ENCODE measurements at places on chromosomes 4 and X.
A peak's percentile ranks its signal among the peaks of the same experiment; 100 is the strongest.

DNA sequence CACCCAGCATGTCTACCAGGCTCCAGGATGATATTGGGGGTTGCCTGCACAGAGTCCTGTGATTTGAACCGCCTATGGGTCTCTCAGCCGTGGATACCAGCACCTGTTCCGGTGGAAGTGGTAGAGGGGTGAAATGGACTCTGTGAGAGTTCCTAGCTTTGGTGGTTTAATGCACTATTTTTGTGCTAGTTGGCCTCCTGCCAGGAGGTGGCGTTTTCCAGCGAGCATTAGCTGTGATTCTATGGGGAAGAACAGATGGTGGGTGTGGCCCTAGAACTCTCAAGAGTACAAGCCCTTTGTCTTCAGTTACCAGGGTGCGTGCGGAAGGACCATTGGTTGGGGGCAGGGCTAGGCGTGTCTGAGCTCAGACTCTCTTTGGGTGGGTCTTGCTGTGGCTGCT is 316.9 kb upstream of the AMOT start:
- no peak for DNase-seq

DNA sequence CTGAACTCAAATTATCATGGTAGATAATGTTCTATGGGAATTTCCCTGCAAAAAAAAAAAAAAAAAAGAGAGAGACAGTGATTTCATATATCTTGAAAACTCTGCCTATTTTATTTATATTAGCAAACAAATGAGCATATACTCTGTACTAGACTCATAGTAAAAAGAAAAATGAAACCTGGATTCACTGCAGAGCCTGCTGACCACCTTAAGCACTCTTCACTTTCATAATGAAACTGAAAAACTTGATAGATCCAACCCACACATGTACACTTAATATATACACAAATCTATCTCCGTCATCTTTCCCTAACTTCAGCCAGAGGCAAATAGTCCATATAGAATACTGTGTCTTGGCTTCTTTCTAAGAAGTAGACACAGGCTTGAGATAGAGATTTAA is 226.1 kb upstream of the KCNIP4 start:
- DNase-seq, result no peak

GRCh38 chrX:14902537-14902936 is 29.3 kb downstream of the MOSPD2 start:
- DNase-seq, result peak; percentile 53

DNA sequence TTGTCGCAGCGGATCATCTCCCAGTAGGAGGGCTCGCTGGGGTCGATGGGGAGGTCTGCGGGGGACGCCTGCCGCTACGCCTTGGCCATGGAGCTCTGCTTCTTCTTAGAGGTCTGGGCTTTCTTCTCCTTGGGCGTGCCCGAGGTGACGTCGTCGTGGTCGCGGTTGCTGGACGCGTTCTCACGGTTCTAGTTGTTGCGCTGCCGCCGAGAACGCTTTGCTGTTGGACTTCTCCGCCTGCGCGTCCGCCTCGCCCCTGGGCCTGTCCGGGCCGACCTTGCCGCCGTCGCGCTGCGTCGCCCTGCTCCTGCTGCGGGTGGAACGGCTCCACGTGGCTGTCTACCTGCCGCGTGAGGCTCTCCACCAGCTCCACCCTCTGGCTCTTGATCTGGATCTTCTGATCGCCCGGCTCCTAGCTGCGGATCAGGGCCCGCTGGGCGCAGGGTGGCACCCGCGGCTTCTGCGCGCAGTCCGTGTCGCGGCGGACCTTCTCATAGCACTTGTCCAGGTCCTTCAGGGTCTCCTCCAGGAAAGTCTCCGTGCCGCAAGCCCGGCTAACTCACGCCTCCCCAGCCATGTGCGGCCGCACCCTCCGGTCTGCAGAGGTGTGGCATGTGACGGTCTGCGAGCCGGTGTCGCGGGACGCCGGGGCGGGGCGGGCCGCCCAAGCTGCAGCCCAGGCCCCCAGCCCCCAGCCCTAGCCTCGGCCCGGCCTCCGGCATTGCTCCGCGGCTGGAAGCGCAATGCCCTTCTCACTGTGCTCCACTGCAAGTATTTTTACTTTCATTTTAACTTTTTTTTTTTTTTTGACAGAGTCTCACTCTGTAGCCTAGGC is 40.5 kb upstream of the OGT start:
- peak; percentile 7 for DNase-seq

- DNase-seq, result no peak
Observed at GRCh38 chr4:166049036-166049435, 176.0 kb downstream of the TLL1 start.

DNA sequence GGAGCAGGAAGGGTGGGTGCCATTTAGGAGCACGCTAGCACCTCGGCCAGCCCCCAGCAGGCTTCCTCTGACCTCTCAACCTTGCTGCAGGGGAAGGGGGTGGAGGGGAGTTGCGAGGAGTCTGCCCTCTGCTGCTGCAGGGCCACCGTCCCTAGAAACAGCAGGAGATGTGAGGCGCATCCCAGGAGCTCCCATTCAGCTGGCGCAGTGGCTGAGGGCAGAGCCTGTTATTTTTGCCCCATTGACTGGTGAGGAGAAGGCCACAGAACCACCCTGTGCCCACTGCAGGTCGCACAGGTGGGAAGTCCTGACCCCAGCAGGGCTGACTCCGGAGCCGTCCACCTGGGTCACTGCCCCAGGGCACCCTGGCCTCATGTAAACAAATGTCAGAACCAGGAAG is 8.0 kb downstream of the PDE6B start:
- DNase-seq, result no peak

GRCh38 chr4:82429728-82430192 is 502 bp downstream of the HNRNPDL start:
- no peak for DNase-seq

GRCh38 chr4:108763226-108763593 is 357 bp upstream of the ETNPPL start:
- DNase-seq, result no peak

DNA sequence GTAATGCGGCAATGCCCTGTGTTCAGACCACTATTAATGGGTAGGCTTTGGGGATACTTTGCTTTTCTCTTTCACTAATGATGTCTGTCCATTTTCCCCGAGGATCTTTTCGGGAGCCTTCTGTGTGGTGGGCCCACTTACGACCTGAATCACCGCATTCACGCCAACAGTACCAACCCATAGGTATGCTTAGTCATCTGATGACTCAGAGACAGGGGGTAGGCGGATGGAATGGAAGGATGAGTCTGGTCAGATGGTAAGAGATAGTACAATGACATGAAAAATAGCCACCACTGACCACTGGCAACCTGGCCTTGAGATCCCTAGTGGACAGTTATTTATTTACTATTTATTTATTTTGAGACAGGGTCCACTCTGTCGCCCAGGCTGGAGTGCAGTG is 76.0 kb upstream of the DHRSX start:
- DNase-seq, result no peak

- no peak for DNase-seq
Observed at GRCh38 chr4:75989846-75990528, 758 bp downstream of the SDAD1 start.

- DNase-seq, result no peak
Observed at GRCh38 chr4:11931266-11931820, 502.6 kb upstream of the HS3ST1 start.

DNA sequence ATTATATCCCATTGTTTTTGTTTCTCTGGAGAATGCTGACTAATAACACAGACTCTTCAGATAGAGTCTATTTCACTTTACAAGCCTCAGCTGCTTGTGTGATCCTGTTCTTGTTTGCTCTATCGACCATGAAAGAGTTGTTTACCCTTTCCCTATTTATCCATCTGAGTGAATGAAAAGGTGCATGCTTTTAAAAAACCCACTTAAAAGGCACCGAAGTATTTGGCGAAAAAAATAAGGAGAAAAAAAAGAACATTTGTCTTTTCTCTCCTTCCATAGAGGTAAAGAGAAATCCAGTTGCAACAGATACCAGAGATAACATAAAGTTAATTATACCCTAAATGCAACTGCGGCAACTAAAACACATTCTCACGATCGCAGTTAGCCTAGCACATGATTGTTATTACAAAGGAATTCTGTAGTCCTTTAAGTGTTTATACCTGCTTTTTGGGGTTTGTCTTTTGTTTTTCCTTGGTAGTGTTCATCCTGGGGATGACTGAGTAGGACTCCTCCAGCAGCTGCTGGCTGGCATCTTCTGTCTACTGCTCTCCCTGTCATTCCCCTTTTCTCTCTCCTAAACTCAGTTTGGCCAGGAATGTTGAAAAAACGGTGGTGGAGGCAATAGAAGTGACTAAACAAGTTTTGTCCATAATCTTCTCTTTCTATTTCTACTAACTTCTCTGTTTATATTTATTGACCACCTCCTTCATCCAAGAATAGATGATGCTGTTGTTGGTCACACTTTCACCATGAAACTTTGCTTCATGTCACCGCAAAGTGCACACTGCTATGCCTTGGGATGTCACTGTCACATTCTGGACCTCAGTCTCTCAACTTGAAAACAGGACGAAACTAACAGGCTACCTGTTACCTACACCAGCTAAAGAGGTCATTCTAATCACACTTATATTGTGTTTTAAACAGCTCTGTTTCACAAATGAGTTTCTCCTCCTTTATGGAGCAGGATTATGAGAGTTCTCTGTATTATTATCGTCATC is 41.9 kb upstream of the FRAS1 start:
- no peak for DNase-seq

DNA sequence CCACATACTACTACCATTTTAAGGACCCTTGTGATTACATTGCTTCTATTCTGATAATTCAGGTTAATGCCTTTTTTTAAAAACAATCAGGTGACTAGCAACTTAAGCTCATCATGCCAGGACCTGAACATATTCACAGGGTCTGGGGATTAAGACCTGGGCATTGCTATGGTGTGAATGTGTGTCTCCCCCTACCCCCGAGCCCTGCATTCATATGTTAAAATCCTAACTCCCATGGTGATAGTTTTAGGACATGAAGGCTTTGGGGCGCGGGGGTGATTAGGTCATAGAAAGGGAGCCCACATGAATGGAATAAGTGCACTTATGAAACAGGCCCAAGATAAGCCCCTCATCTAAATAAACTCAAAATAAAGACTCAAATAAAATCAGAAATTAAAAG is 734.4 kb upstream of the PABPC4L start:
- DNase-seq, result no peak

GRCh38 chr4:95044324-95044837 is 286.6 kb downstream of the BMPR1B start:
- peak; percentile 76 for DNase-seq

GRCh38 chr4:36676139-36677050 is 395.0 kb downstream of the DTHD1 start:
- peak; percentile 14 for DNase-seq

GRCh38 chr4:39792529-39792928 is 94.6 kb downstream of the UBE2K start:
- DNase-seq, result no peak

DNA sequence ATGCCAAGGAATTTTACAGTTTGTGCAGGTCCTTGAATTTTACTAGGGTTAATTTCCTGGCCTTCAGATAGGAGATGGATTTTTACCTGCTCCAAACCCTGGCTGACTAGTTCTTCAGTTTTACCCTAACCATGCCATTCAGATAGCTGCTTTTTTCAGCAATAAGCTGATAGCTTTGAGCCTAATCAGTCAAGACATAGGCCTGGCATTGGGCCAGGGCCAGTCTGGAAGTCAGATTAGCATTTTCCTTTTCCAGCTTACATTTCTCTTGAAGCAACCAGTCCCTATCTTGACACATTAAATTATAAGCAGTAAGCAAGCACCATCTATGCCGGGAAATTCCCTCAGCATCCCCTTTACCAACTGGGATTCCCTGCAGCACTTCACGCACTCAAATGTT is 177.1 kb downstream of the ADGRA3 start:
- DNase-seq, result no peak

DNA sequence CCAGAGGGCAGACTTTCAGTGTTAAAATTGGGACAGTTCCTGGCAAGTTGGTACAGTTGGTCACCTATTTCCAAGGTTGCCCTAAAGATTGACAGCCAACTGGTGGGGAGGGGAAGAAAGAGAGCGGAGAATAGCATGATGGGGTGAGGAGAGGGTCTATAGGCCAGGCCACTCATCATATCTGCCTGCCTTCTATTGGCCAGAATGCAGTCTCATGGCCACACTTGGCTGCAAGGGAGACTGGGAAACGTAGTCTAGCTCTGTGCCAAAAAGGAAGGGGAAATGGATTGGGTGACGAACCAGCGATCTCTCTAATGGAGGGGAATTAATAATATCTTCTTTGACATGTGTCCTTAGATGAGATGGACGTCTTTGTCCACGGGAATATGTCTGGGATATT is 197.4 kb upstream of the ATP6AP2 start:
- no peak for DNase-seq

DNA sequence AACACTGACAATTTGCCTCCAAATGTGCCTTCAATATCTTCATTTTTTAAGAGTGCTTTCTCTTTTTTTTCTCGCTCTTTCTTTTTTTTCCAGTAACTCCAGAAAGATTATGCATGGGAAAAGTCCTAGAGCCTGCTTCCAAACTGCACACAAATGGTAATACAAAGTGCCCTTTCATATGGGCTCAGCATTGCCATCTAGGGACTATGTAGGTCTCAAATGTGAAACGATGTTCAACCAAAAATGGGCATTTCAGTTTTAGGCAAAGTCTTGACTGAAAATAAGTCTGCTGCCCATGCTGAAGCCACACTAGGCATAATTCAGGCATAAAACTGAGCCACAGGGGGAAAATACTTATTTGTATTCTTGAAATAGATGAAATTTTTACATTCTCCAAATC is 65.6 kb downstream of the SYNPO2 start:
- DNase-seq, result peak; percentile 70

DNA sequence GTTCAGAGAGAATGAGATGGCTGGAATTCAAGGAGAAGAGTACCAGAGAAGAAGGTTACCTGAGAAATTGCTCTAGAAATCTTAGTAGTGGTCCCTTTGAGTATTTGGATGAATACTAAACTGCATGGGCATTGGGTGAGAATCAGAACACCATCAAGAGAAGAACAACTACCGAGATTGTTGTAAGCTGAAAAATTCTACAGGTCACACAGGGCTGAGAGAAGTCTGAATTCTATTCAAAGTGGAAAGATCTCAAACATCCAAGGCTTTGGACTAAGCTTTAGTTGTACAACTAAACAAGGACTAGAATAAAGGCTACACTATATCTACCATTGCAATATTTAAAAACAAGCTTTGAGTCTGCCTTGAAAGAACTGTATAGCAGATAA is 40.8 kb downstream of the LRBA start:
- DNase-seq, result no peak

- DNase-seq, result no peak
Observed at GRCh38 chr4:55372259-55372658, 23.5 kb upstream of the TMEM165 start.

DNA sequence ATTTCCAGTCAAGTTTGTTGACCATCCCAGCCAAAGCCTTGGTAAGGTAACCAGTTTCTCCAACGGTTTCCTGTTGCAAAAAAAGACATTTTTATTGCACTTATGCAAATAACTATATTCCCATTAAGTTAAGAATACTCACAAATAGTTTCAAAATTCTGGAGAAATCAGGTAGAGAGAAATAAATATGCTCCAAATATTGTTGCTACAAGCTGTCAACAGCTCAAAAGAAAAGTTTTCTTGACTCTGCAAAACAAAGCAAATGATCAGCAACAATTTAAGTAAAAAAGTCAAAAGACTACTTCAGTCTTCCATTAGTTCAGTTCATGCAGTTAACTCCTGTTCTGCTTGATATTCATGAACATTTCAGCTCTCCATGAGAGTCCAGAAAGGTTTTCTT is 49.0 kb upstream of the UGT8 start:
- DNase-seq, result no peak

Measured in Ammon's horn (tissue), 1 donor.